Left renal pelvis (tissue), 4 donors: ENCODE measurements at places on chromosomes 7 and 10. TPM values are rescaled to one million over a fixed set of nuclear protein-coding genes. Genes with fewer than 3 reads are reported as not detected.

The ELFN1 gene
- polyA plus RNA-seq = 12.3 TPM

The MSMB gene
- not detected for polyA plus RNA-seq

GRCh38 chr10:34543716-34544115 is 271.4 kb downstream of the PARD3 start:
- DNase-seq = no peak

DNA sequence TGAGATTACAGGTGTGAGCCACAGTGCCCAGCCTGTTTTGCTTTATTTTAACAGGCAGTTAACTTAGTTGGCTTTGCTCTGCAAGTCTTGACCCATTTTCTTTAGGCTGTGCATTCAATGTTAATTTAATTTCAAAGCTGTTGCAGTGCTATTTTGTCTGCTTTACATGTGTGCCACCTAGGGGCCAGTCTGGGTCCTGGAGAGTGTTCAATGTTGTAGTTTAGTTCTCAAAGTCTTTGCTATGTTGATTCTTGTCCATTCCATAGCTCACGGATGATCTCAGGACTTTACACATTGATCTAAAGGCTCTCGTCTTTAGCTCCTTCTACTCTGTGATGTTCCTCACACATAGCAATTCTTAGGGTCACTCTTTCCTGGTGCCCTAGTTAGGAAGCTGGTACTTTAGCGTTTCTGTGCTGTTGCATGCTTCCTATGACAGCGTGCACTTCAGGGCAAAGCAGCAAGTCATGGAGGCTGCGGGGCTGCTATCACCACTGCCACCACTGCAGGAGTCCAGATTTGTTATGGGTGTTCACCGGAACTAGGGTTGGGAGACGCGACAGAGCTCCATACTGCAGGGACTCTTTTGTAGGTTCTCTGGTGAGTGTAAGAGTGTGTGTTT is 16.4 kb upstream of the ABCA13 start:
- DNase-seq = no peak

GRCh38 chr7:191981-192649 is at the start of gene FAM20C:
Gene FAM20C, plus strand, starts transcription at chr7:192571. Its CDS starts 629 bp downstream, at chr7:193200.
- DNase-seq = peak; percentile 64

The STEAP4 gene
- polyA plus RNA-seq = 3.3 TPM
